ENCODE measurements at places on chromosomes 5 and 9.
A peak's percentile ranks its signal among the peaks of the same experiment; 100 is the strongest.

- no peak for DNase-seq
Observed at GRCh38 chr5:178730940-178731265, 444 bp upstream of the ZNF354A start.

DNA sequence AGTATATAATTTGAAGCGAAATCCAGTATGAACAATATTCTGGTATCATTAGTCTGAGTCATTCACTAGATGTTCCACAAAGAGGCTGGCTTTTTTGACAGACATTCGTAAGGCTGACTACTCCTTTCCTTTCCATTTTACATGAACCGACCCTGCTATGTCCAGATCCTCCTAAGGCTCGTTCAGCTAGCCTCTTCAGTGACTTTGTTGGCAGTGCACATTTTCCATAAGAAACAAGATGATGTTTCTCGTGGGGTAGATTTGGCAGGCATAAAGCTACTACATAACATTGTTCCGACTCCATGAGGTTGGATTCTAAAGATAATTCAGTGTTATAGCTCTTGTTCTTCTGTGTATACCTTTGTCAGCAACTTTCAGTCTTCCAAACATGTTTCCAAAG, 49.0 kb downstream of the ZNF462 start:
- no peak for DNase-seq

DNA sequence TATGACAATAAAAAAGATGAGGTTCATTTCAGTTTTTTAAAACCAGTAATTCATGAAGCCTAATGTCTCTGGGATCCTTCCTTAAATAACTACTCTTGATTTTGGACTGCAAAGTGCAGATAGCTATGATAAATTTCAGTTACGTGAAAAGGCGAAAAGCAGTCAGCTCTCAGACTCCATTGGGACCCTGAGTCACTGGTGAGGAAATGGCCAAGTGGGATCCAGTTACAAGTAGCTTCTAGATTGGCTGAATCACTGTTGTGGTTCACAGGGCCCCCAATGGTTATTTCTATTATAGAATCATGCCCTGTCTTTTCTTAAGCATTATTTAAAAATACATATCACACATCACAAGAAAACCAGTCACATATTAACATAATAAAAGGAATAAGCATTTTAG, 31.1 kb upstream of the PPP3R2 start:
- no peak for DNase-seq

DNA sequence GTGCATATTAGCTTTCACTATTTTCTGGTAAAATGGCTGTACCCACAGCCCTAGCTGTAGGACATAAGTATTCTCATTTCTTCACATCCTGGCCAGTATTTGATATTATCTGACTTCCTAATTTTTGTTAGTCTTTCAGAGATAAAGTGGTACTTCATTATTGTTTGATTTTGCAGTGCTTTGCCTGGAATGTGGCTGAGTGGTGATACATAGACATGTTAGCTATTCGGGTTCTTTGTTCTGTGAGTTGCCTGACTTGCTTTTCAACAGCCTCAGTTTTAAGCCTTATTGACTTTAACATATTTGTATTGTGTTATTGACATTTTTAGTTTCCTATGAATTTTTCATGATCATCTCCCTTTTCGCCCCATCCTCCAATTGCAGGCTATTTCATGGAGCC, 161.1 kb downstream of the GABBR2 start:
- no peak for DNase-seq

GRCh38 chr5:139848508-139849100, 53.0 kb downstream of the PSD2 start:
- DNase-seq = peak; percentile 37

- DNase-seq = no peak
Observed at GRCh38 chr5:88939300-88939699, 56.3 kb upstream of the MEF2C start.

DNA sequence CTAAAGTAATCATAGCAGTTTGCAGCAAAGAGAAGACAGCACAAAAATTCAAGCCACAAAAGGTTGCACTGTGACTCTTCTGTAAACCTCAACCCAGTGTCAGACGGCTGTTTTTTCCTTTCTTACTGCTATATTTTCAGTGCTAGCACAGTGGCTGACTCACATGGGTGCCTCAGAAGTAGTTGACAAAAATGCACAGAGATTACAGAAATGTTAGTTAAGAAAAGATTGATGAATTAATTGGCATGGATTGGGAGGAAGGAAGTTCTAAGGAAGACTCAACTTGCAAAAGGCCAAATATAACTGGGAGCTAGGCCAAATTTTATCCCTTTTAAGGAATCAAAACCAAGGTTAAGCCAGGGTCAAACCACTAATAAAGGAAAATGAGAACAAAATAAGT, 43.7 kb upstream of the ITGA1 start:
- no peak for DNase-seq

GRCh38 chr5:129459777-129460671, at the start of gene ADAMTS19:
Gene ADAMTS19 (plus strand): TSS chr5:129460298. CDS start chr5:129460392, 94 bp downstream.
- DNase-seq = peak; percentile 72

DNA sequence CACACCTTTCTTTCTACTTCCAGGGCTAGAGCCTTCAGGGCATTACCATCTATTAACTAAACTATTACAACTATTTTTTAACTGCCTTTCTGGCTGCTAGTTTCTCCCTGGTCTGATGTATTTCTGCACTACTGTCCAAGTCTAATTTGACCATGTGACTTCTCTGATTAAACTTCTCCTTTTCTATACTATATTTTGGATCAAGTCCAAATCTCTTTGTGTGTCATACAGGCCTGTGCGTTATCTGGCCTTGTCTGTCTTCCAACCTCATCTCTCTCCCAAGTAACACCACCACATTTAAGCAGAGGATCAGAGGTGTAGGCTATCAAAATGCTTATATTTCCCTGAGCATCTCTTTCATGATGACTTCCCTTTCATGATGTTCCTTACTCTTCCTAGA, 47.2 kb upstream of the OR13F1 start:
- no peak for DNase-seq

GRCh38 chr5:107165296-107165695, 505.4 kb downstream of the EFNA5 start:
- DNase-seq = no peak

- no peak for DNase-seq
Observed at GRCh38 chr5:100779669-100780375, 123.3 kb downstream of the ST8SIA4 start.

- no peak for DNase-seq
Observed at GRCh38 chr9:125815568-125815967, 68.4 kb downstream of the PBX3 start.

DNA sequence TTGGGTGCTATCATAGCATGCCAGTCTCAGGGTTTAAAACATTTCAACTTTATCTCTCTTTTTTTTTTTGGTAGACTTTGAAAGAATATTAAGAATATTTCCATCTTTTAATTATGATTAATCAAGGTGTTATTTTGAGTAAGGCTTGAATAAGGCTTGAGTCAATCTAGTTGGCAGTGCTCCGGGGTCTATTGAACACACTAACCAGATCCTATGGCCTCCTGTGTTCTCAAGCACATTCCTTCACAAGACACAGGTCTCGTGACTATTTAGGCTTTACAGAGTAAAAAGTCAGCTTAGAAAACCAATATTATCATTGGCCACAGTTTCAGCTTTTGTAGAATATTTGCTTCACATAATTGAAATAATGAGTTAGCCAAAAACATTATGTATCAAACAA, 151.2 kb downstream of the ARHGEF28 start:
- no peak for DNase-seq
